ENCODE measurements at places on chromosomes 6 and 20.

DNA sequence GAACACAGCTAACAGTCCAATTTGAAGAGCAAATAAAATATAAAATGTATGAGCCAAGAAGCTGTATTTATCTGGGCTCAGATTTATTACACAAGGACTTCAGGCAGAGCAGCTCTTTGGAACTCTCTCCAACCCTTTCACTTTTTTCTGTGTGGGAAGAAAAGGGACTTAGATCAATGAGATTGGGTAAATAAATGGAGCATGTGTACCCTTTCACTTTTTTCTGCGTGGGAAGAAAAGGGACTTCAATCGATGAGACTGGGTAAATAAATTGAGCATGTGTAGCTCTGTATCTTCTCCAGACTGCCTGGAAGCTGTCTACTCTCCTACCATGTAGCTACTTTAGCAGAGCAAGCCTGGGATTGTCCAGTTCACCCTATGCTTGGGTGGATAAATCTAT lies 10.7 kb downstream of the SLC17A3 start:
- no peak for DNase-seq

- no peak for DNase-seq
Observed at GRCh38 chr6:119676230-119676629, 326.7 kb upstream of the MAN1A1 start.

- DNase-seq = no peak
Observed at GRCh38 chr20:32528171-32528891, 56.8 kb downstream of the NOL4L start.

- peak; percentile 21 for DNase-seq
Observed at GRCh38 chr6:133326584-133326983, 85.4 kb downstream of the EYA4 start.

DNA sequence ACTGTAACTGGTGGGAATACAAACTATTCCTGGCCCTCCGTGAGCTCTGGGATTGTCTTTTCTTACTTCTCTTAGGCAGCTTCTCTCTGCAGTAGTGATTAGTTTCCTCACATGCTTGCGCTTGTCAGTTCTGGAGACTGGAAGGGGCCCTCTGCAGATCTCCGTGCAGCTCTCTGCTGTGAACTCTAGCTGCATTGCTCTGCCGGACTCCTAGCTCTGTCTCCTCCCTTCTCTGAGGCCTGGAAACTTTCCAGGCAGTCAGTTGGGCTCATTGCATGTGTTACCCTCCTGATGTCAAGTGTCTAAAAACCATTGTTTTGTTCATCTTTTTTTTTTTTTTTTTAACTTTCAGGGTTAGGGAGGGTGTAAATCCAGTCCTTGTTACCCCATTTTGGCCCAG lies 102.3 kb downstream of the CTNNBL1 start:
- no peak for DNase-seq

All from A673 (cell line).